IMR-90 (cell line): ENCODE measurements at places on chromosomes 11 and 22.

DNA sequence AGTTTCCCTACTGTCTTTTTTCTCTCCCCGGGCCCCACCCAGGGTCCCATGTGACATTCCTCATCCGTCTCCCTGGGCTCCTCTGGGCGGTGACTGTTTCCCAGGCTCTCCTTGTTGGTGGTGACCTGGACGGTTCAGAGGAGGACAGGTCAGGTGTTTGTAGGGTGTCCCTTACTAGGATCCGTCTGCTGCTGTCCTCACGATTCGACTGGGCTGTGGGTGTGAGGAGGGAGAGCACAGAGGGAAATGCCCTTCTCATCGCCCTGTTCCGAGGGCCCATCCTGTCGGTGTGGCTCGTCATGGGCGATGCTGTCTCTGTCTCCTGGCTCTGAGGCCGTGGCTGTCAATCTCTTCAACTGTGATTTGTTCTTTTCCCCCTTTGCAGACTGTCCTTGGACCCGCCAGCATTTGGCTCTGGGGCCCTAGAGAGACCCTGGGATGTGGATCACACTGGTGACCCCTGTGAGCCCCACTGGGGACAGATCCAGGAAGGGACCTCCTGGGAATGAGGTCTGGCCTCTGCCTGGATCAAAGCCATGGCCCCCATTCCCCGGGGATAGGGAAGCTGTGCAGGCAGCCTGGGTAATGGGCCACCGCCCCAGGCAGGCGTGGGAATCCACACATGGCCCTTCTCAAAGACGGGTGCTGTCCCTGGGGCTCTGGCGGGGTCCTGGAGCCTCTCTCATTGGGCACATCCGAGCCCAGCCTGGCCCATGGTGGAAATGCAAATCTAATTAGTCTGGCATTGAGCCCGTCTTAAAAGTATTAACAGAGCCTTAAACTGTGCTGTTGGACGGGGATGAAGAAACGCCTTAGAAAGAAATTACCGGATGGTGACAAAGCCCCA is 46.8 kb upstream of the KCNQ1OT1 start:
- no peak for DNase-seq

DNA sequence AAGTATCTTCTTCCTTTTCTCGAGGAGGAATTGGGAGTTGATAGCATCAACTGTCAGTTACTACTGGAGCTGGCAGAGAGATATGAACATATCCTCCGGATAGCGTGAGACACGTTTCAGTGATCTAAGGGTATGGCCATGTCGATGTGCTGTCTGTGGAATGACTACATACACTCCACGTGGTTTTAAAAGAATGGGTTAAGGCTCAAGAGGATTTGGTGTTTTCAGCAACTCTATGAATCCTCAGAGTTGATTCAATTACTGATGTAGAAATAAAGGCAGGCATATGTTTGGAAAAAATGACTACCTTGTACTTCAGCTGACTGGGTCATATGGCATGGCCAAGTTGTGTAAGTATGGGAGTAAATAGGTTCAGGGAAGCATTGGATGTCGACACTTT is 22.9 kb downstream of the MMP13 start:
- no peak for DNase-seq

GRCh38 chr22:21591695-21592094 is 24.2 kb downstream of the UBE2L3 start:
- DNase-seq, result no peak

GRCh38 chr11:10567446-10567845 is 1.0 kb downstream of the LYVE1 start:
- DNase-seq, result no peak

GRCh38 chr11:12195768-12196167 is 85.4 kb downstream of the MICAL2 start:
- no peak for DNase-seq

- no peak for DNase-seq
Observed at GRCh38 chr22:38062791-38063190, 5.6 kb downstream of the PICK1 start.

GRCh38 chr11:12762278-12762677 is 88.1 kb downstream of the TEAD1 start:
- no peak for DNase-seq

GRCh38 chr22:50313600-50313999 is 6.2 kb upstream of the PLXNB2 start:
- DNase-seq, result no peak

- DNase-seq, result no peak
Observed at GRCh38 chr22:44557064-44557748, 59.2 kb upstream of the RTL6 start.

DNA sequence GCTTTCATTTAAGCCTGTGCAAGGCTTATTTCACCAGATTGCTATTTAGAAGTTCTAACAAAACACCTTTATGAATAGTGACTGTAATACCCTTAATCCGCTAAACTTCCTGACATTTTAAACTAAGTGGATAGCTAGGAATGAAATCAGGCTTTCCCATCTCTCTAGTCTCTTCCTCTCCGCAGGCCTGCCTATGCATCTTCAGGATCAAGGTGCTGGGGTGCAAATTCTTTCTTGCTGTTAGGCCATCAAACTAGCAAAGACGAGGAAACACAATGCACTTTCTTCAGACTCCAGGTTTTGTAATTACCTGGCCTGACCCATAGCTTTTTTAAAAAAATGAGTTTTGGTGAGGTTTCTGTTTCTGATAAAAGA is 149.4 kb downstream of the DBX1 start:
- DNase-seq, result no peak

- DNase-seq, result peak; percentile 65
Observed at GRCh38 chr22:17576470-17576869, 13.2 kb downstream of the SLC25A18 start.

GRCh38 chr11:66957971-66958231 is 282 bp downstream of the PC start:
- no peak for DNase-seq

DNA sequence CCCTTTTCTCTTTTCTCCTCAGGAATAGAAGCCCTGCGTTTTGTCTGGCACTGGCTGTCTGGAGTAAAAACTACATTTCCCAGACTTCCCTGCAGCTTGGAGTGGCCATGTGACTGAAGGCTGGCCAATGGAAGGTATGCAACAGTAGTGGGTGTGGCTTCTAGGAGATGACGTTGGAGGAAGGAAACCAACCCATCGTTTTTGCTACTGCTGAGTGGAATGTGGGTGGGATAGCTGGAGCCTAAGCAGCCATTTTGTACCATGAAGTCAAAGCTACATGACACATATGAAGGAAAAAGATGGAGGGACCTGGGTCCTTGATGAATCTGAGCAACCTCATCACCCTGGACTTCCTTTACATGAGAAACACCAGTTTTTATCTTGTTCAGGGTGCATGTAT is 19.6 kb downstream of the FGF3 start:
- peak; percentile 7 for DNase-seq

GRCh38 chr11:23563591-23563990 is 703.3 kb upstream of the CCDC179 start:
- DNase-seq, result no peak

- no peak for DNase-seq
Observed at GRCh38 chr11:17543041-17543440, 1.2 kb downstream of the USH1C start.

- peak; percentile 10 for DNase-seq
Observed at GRCh38 chr11:93986716-93987115, 34.4 kb upstream of the HEPHL1 start.

- DNase-seq, result peak; percentile 93
Observed at GRCh38 chr22:29040385-29041275, 21.0 kb downstream of the C22orf31 start.

- no peak for DNase-seq
Observed at GRCh38 chr22:27778294-27779090, 23.1 kb downstream of the MN1 start.

DNA sequence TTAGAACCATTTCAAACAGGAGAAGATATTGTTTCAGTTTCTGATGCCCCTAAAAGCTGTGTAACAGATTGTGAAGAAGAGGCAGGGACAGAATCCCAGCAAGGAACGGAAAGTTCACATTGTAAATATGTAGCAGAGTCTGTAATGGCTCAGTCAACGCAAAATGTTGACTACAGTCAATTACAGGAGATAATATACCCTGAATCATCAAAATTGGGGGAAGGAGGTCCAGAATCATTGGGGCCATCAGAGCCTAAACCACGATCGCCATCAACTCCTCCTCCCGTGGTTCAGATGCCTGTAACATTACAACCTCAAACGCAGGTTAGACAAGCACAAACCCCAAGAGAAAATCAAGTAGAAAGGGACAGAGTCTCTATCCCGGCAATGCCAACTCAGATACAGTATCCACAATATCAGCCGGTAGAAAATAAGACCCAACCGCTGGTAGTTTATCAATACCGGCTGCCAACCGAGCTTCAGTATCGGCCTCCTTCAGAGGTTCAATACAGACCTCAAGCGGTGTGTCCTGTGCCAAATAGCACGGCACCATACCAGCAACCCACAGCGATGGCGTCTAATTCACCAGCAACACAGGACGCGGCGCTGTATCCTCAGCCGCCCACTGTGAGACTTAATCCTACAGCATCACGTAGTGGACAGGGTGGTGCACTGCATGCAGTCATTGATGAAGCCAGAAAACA is 40.8 kb downstream of the IGLL1 start:
- DNase-seq, result peak; percentile 69

DNA sequence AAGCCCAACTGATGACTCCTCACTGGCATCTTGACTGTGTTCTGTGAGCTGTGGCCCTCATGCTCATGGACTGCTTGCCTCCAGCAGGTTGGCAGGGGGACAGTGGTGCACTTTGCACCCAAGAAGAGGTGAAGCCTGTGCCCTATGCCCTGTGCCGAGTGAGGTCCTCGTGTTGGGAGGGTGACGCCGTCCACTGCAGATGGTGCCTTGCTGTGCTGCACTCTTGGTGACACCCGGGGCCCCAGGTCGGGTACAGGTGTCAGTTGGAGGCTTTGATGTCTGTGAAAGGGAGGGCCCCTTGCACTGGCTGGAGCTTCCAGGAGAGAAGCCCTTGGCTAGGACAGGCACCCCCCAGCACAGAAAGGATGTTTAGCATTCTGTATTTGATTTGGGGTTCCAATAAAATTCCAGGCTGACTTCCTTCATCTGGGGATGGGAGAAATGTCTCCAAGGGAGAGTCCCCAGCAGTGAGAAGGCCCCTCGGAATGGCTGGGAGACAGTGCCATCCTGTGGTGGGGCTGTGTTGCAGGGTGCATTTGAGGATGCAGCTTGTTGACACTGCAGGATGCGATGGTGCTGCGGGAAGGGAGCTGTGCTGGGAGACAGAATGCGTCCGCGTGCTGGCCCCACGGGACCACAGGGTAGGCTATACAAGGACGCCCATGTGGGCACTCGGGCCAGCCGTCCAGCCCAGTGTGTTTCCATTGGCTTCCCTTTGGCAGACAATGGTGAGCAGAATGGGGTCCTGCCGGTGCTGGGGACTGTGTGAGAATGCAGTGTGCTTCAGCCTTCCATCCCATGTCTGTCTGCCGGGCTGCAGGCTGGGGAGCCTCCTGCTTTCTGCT is 2.5 kb upstream of the ZDHHC8 start:
- DNase-seq, result peak; percentile 23

DNA sequence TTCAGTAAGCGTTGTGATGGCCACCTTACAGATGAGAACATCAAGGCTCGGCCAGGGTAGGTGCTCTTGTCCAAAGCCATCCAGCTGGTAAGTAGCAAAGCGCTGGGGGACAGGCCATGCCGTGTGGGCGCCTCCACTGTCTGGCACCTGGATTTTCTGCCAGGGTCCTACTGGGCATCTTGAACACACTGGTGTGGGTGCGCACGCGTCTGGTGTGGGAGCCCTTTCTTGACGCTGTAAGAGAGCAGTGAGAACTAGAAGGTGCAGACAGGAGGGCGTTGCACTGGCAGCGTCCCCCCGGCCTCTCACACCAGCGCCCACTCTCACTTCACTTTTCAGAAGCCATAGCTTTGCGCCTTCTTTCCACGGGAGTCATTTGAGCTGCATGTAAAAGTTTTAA is 296.6 kb downstream of the TBC1D22A start:
- DNase-seq, result no peak
